ENCODE measurements at places on chromosomes 1 and 21. TPM values are rescaled to one million over a fixed set of nuclear protein-coding genes. Genes with fewer than 3 reads are reported as not detected.

Gene THBS3
- polyA plus RNA-seq = 30.0 TPM

Gene BNIPL
- polyA plus RNA-seq = 0.10 TPM

Gene NLRP3
- 0.07 TPM for polyA plus RNA-seq

- DNase-seq = no peak
These were observed 479.0 kb downstream of the SIPA1L2 start for GRCh38 chr1:232150770-232151548.

Gene XCL2
- not detected for polyA plus RNA-seq

DNA sequence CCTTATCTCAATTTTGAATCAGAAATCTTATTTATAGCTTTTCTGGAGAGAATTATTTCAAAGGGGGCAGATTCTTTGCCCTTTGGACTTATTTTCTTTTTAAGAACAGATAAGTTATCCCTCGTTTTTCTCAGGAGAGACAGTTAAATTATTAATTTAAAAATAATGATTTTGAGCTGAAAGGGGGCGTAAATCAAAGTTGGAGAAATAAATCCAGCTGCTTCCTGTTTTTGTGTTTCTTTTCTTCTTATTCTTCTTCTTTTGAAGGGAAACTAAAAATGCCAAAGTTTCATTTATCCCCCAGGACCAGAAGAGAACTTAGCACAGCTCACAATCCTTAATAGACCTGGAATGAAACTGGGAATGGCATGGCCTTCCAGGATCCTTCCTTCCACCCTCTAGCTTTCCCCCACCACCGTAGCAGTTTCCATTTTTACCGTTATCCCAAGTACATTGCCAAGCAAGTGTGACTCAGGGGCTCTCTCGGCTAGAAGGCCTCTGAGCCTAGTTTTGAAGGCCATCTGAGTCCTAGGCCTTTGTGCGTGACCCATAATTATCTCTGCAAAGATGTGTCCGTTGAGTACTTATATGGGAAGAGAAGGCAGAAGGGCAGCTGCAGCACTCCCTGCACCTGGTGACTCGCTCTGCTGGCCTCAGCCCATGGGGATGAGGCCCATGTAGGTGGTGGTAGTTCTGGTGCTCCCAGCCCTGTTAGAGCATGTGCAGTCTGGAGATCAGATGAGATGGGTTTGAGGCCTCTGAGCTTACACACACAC lies 181.7 kb downstream of the ROR1 start:
- peak; percentile 17 for DNase-seq

DNA sequence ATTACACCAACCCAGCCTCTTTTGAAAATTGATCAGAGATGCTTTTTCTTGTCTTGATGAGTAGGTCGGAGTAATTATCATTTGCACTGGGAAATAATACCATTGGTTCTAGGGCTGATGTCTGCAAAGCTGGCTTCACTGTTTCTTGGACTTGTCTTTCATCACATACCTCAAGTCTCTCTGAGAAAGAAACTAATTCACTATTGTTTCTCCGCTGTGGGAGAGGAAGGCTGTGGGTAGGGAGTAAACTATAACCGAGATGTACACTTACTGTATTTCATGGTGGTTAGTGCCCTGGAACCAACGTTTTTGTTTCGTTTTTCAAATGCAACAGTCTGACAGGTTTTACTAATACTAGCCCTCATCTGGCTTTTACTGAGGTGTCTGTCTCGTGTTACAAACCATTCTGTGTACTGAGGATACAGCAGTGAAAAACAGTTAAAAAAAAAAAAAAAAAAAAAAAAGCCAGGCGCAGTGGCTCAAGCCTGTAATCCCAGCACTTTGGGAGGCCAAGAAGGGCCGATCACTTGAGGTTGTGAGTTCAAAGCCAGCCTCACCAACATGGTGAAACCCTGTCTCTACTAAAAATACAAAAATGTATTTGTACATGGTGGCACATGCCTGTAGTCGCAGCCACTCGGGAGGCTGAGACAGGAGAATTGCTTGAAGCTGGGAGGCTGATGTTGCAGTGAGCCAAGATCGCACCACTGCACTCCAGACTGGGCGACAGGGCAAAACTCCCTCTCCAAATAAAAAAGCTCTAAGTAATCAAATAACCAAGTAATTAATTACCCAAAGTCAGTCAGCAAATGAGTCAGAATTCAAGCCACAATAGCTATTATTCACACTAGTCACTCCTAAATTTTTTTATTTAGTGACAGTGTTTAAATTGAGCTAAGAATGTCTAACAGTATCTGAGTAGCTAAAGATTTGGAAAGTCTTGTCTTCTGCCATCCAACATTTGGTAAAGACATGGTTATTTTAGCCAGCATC lies 23.3 kb downstream of the TOMM20 start:
- DNase-seq = peak; percentile 51

GRCh38 chr1:235910357-235911299 lies 43.9 kb upstream of the LYST start:
- DNase-seq = peak; percentile 92

Data from fibroblast of lung (primary cell).